Spinal cord (tissue), 10 donors: ENCODE measurements at places on chromosomes 7 and 10.

DNA sequence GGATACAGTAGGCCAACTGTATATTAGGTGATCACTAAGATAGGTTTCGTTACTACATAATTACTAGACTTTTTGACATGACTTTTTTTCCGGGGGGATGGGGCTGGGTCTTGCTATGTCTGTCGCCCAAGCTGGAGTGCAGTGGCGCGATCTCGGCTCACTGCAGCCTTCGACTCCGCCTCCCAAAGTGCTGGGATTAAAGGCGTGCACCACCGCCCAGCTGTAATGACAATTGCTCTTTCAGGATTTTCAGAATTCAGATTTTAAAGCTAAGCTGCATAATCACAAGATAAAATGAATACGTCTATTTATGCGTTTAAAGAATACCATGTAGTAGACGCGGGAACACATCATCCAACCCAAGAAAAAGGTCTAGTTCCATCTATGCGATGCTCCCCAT lies 982 bp downstream of the IDI1 start:
- no peak for DNase-seq

DNA sequence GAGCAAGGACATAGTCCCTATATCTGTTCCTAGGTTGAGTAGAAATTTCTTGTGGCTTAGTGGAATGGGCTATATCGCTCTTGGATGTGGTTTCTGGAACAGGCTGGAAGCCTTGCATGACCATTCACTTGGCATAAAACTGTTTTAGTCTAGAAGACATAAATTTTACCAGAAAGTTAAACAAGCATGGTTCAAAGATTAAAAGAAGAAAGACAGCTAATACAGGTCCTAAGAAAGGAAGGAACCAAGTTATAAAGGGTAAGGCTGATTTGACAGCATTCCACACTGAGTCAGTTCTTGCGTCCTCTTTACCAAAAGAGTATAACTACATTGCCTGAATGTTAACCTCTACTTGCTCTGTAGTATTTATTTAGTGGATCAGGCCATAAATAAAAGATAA lies 724.2 kb downstream of the SORCS1 start:
- DNase-seq, result no peak

GRCh38 chr7:52719677-52720076 lies 315.8 kb upstream of the POM121L12 start:
- DNase-seq, result no peak

DNA sequence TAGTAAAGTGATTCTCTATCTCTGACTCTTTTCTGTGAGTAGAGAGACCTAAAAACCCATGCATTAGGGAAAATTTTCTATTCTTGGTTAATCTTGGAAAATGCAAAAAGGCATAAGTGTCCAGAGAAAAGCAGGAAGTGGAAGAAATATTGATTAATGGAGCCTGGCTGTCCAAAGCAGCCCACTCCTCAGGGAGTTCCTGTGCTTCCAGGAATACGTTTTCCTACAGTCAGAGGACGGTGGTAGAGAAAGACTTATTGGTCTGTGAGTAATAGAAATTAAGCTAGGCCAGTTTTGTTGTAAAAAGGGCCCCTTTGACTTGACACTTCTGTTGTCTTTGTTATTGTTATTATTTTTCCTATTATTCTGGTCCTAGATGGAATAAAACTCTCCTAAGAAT lies 157.8 kb downstream of the NRP1 start:
- no peak for DNase-seq

DNA sequence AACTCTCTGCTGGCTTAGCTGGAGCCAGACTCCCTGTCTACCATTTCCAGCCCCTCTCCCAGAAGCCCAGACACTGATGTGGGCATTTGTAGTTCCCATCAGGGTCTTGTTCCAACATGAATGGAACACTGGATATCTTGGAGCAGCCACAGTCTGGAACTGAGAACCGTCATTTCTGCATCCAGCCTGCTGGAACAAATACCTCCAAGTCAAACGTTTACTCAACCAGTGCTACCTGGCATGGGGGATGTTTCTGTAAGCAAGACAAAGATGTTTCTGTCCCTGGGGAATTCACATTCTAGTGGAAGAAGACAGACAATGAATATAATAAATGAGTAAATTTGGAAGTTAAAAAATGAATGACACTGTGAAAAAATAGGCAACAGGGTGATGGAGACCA lies 70.8 kb upstream of the ZNF438 start:
- DNase-seq, result no peak

DNA sequence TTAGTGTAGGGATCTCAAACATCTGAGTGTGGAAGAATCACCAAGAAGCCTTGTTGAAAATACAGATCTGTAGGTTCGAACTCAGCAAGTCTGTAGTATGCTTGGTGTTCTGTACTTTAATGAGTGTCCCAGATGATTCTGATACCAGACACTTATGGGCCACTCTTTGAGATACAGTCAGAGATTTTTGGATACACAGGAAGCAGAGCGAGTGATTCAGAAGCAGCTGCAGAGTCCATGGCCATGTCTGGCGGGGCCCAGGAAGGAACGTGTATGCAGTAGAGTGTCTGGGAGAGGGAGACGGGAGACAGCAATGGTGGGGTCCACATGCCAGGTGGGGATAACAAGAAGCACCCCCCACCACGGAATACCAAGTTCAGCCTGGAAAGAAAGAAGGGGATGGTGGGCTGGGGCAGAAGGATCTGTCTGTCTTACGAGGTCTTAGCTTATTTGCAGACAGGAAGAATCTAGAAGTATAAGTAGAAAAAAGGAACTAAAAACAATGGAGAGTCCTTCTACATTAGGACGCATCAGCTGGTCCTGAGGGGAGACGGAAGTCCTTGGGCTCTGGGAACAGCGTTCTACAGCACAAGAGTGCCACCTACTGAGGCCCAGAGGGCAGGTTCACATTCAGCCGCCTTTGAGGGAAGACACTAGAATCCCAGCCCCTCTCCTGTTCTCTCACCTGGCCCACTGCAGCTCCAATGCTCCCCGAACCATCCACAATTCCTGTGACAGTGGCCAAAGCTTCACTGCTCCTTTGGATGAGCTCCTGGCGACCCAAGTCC lies 55.4 kb downstream of the SLC37A3 start:
- no peak for DNase-seq

GRCh38 chr7:77653572-77653971 lies 42.7 kb upstream of the RSBN1L start:
- DNase-seq, result no peak

- no peak for DNase-seq
These were observed 392.4 kb downstream of the PLXNA4 start for GRCh38 chr7:132183781-132184380.

DNA sequence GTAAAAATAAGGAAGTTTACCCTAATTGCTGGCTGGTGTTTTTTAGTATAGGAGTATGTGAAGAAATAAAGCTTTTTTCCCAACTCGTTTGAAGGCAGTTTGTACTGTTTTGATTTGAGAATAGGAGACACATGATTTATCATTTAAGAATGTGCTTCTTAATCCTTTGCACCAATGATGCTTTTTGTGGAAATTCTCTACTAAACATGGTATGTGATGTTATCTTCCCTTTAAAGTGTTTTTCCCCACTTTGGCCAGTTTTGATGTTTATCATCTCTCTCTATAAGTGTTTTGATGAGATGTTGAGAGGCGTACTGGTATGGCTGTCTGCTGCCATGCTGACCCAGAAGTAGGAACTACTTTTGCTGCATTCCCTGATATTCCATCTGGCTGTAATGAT lies 85.1 kb downstream of the SUGCT start:
- no peak for DNase-seq

- DNase-seq, result no peak
These were observed 14.7 kb downstream of the SEC24C start for GRCh38 chr10:73758704-73759511.

- DNase-seq, result peak; percentile 89
These were observed 63.1 kb downstream of the TLL2 start for GRCh38 chr10:96450529-96451207.

DNA sequence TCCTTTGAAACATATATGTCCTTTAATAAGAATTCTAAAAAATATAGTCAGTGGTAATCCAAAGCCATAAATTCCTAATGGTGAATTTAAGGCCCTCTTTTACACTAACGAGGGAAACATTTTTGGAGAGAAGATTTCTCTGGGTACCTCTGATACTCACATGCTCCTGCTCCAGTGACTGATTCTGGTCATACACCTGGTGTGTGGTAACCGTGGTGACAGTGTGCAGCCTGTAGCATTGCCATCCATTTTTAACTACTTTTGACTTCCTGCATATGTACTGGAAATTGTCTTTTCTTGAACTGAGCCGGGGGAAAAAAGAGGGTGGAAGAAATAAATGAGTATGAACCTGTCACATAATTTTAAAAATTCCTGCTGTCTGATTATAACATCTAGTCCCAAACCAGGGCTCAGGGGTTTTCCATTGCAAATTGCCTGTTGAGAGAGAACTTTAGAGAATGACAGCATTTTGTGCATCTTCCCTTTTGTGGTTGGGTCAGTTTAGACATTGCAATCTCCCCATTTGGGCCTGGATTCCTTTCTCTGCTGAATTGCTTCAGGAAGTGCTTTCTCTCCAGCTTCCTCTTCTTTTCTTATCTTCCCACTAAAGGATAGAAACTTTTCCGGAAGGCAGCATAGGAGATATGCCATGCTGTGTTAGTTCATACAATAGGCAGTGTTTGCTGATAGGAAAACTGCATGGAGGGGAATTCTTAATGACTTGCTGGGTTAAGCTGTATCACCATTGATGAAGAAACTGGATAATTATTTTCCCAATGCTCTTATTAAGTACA lies 125.5 kb downstream of the GRM3 start:
- DNase-seq, result peak; percentile 26

DNA sequence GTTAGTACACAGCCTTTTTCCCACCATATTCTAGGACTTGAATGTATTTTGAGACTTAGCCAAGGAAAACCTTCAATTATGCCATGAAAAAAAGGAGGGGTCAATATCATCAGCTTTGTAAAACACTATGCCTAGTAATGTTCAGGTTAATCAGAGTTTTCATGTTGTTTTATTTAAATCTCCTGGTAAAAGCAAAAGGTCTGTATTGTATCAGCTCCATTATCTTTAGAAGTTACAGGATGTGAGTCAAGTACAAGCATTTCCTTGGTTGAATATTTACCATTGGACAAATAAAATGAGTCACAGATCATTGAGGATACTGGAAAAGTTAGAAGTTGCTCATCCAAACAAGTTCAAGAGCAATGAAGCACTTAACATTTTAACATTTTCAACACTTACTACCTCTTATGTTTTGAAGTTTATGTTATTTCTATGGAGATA lies 89.9 kb upstream of the CAPZA2 start:
- no peak for DNase-seq

GRCh38 chr10:28177944-28178637 lies 124.8 kb downstream of the MPP7 start:
- DNase-seq, result peak; percentile 3

GRCh38 chr7:80907141-80907601 lies 11.7 kb downstream of the SEMA3C start:
- DNase-seq, result no peak

GRCh38 chr10:125779403-125780327 lies 4.0 kb upstream of the MMP21 start:
- DNase-seq, result no peak

DNA sequence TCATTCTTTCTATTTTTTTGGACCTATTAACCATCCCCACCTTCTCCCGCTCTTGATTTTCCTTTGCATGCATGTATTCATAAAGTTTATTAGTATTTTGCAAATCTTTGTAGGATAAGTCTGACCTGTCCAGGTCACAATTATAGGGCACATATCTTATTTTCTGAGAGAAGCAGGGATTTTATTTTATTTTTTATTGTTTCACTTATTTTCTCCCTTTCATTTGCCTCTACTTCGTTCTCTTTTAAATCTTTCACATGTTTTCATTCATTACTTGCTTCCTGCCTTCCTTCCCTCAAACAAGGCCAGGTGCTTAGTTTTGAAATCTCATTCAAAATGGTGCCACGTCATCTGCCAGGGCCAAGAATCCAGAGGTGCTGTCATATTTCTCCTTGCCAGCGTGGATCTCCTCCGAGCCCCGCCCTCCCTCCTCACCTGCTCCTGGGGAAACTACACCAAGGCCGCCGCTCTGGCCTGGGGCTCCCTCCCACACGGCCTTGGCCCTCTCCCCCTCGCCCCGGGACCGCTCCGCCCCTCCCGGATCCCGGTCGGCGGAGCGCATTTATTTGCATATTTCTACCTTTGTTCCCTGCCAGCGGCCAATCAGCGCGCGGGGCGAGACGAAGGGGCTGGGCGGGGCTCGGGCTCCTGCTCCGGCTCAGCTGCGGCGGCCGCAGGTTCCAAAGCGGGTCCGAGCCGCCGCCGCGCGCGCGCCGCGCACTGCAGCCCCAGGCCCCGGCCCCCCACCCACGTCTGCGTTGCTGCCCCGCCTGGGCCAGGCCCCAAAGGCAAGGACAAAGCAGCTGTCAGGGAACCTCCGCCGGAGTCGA lies at the start of gene TSPAN13:
Gene TSPAN13, plus strand, starts transcription at position 654 of the 830 bp plus-strand sequence. CDS start 213 bp downstream, outside the sequence.
- peak; percentile 94 for DNase-seq

DNA sequence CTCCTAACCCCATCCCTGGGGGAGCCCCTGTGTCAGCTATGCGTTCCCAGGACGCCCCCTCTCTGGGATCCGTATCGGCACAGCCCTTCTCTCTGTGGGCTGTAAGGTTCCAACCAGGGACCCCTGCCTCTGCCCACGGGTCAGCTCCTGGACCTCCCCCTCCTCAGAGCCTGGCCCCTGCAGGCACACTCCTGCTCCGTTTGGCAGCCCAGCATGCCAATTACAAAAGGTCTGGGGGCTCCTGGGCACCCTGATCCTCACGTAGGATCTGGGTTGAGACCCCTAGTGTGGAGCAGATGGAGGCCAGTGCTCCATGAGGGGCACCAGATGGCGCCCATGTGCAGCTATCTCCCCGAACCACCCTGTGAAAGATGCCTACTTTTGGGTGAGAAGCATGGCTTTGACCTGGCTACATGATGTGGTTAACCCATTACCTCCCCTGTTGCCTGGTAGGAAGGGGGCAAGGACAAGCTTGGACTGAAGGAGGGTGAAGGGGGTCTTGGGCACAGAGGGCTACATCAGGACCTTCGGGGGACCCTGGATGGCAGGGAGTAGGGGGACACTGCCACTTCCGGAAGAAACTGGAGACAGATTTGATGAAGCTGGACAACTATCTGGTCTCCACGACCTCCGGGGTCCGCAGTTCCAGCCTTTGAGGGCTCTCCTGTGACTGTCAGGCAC lies 9.0 kb downstream of the TACR2 start:
- DNase-seq, result peak; percentile 67

DNA sequence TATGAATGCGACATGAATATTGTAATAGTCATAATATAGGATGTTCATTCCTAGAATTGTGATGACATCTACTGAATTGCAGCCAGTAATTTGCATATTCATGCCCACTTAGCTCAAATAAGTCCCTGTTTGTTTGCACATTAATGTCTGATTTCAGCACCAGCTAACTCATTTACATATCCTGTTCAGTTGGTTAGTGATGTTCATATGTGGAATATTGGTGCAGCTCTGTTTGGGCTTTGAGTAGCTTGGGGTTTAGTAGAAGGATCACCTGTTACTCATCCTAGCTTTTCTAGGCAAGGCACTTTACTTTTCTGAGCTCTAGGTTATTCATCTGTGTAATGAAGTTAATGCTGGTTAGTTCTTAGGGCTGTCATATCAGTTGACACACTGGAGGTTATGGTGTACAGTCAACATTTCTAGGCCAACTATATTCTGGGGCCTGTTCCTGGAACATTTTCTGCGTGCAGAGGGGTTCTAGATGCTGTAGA lies 238.4 kb downstream of the EXOC4 start:
- no peak for DNase-seq

GRCh38 chr10:75613685-75614504 lies 182.5 kb downstream of the LRMDA start:
- no peak for DNase-seq
